RPMI7951 (cell line): ENCODE measurements at places on chromosomes 13 and 19. TPM values are rescaled to one million over a fixed set of nuclear protein-coding genes. Genes with fewer than 3 reads are reported as not detected.

The YJEFN3 gene
- total RNA-seq: 0.12 TPM in 1 of 2 replicates, not detected in the other

The UPK1A gene
- total RNA-seq: 0.29 TPM in 1 of 2 replicates, not detected in the other

The ZNF254 gene
- 11.4 and 12.5 TPM in 2 replicates for total RNA-seq

The PNMA8C gene
- not detected in 2 replicates for total RNA-seq

The PINLYP gene
- total RNA-seq: 2.8 and 3.8 TPM in 2 replicates

The CRB3 gene
- total RNA-seq: not detected in 2 replicates

The AKAP8L gene
- total RNA-seq: 31.6 and 33.8 TPM in 2 replicates

The CD37 gene
- not detected in 2 replicates for total RNA-seq

The NPHS1 gene
- total RNA-seq: not detected in 2 replicates

The KCNJ14 gene
- 0.48 and 1.1 TPM in 2 replicates for total RNA-seq

The OR10H4 gene
- total RNA-seq: not detected in 2 replicates

The GDF15 gene
- 1.4 and 1.6 TPM in 2 replicates for total RNA-seq

The KLF2 gene
- 2.8 and 3.0 TPM in 2 replicates for total RNA-seq

The KIR2DL3 gene
- total RNA-seq: not detected in 2 replicates

The C19orf67 gene
- total RNA-seq: 0.59 TPM in 1 of 2 replicates, not detected in the other

The IGFL3 gene
- not detected in 2 replicates for total RNA-seq
